ENCODE measurements at places on chromosomes 4 and X. TPM values are rescaled to one million over a fixed set of nuclear protein-coding genes. Genes with fewer than 3 reads are reported as not detected.

The CT45A8 gene
- not detected for total RNA-seq

The PRKG2 gene
- 0.12 TPM for total RNA-seq

The NUDT6 gene
- 10.0 TPM for total RNA-seq

The HELT gene
- total RNA-seq, result not detected

The CLIC2 gene
- total RNA-seq, result 0.17 TPM

The UNC5C gene
- total RNA-seq, result not detected

The ITM2A gene
- 113 TPM for total RNA-seq

The SORCS2 gene
- 0.05 TPM for total RNA-seq

The POF1B gene
- 0.07 TPM for total RNA-seq

The VEGFD gene
- total RNA-seq, result not detected

DNA sequence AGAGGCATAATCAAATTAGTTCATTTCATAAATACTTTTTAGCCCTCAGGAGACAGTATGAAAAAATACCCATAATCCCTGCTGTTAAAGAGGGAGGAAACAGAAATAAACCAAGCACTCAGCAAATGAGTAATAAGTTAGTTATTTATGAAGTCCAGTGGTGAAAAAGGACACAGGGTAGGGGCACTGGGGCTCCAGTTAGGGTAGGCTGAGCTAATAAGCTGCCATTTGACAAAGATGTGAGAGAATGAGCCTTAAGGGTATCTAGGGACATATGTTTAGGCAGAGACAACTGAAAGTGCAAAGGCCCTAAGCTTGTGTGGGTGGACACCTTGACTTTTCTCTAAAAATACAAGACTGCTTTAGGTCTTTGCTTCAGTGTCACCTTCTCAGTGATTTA is 94.4 kb downstream of the IL15 start:
- H3K4me3 ChIP-seq, result no peak overlapping the region
- H3K27ac ChIP-seq, result no peak overlapping the region
- no peak for DNase-seq

DNA sequence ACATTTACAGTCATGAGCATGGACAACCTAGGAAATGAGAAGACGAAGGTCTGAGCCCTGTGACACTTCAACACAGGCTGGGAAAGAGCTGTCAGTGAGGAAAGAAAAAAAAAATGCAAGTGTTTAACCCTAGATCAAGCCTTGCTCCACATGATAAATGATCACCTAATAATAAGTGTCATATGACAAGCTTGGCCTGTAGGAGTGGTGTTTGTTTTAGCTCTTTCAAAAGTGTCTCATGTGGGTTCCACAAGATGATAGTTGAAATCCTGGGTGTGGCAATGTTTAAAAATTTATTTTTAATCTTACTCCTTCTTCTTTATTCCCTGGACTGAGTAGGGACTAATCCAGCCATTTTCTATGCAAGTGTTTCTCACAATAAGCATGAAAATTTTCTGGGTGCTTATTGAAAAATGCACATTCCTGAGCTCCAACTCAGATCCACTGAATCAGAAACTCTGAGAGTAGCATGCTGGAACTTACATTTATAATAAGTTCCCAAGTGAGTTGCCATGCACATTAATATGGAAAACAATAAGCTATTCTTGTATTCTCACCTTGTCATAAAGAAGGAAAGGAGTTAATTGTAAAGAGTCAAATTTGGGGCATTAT is 138.3 kb downstream of the AREG start:
- no peaks in the 10 kb centered on the region for H3K27me3 ChIP-seq
- no peak overlapping the region for H3K27ac ChIP-seq
- H3K36me3 ChIP-seq, result no peaks in the 10 kb centered on the region
- H3K4me3 ChIP-seq, result no peak overlapping the region
- no peaks in the 10 kb centered on the region for H3K4me1 ChIP-seq

DNA sequence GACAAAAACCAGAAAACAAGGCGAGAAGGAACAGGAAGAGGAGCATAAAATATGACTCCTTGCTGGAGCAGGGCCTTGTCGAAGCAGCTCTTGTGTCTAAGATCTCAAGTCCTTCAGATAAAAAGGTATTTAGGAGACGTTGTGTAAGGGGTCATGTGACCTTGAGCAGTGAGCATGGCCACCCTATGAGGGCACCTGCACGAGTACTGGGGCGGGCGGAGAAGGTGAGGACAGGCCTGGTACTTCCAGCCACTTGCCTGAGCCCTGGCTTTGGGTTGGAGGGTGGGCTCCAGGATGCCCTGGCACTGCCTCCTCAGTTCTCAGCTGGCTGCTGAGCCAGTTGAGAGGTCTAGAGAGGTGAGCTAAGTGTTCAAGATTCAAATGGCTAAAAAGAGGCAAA is 29.9 kb downstream of the NSD2 start:
- H3K27me3 ChIP-seq, result no peaks in the 10 kb centered on the region
- no peak overlapping the region for H3K27ac ChIP-seq
- peaks cover 43% of the 10 kb centered on the region for H3K36me3 ChIP-seq
- DNase-seq, result no peak

DNA sequence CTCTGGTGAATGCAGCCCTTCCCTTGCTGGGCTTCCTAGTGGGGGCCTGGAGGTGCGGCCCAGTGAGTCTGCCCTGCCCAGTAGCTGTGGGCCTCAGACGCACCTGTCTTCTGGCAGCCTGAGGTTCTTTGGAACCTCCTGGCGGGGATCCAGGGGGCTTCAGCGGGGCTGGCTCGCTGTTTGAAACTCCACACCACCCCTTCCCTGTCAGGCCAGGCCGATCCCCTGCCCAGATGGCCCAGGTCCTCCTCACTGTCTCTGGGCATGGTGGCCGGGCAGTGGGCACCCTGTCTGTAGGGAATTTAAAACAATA is 10.7 kb upstream of the NKX1-1 start:
- H3K36me3 ChIP-seq, result no peaks in the 10 kb centered on the region
- H3K4me3 ChIP-seq, result no peak overlapping the region
- peaks cover 9% of the 10 kb centered on the region for H3K27me3 ChIP-seq
- no peaks in the 10 kb centered on the region for H3K4me1 ChIP-seq
- peak; percentile 37 for DNase-seq
- H3K27ac ChIP-seq, result no peak overlapping the region

DNA sequence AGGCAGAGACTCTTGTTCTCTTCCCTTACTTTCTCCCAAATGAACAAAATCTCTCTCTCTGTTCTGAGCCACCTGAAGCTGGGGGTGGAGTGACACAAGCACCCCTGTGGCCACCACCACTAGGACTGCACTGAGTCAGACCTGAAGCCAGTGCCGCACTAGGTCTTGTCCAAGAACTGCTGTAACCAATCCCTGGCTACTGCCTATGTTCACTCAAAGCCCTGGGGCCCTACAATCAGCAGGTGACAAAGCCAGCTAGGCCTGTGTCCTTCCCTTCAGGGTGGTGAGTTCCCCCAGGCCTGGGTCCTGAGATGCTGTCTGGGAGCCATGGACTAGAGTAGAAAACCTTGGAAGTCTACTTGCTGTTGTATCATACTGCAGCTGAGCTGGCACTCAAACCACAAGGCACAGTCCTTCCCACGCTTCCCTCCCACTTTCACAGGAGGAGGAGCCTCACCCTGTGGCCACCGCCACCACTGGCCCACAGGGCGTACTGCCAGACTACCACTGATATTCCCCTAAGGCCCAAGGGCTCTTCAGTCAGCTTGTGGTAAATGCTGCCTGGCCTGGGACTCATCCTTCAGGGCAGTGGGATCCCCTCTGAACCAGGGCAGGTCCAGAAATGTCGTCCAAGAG is 119.1 kb downstream of the RTL9 start:
- H3K4me3 ChIP-seq, result no peak overlapping the region
- H3K36me3 ChIP-seq, result no peaks in the 10 kb centered on the region
- no peak for DNase-seq
- H3K27me3 ChIP-seq, result no peaks in the 10 kb centered on the region
- H3K4me1 ChIP-seq, result no peaks in the 10 kb centered on the region

- no peak overlapping the region for H3K27ac ChIP-seq
- peaks cover 40% of the 10 kb centered on the region for H3K4me1 ChIP-seq
- H3K4me3 ChIP-seq, result no peak overlapping the region
- peaks cover 55% of the 10 kb centered on the region for H3K27me3 ChIP-seq
Observed at GRCh38 chr4:83240379-83240875, 44.2 kb downstream of the COQ2 start.

DNA sequence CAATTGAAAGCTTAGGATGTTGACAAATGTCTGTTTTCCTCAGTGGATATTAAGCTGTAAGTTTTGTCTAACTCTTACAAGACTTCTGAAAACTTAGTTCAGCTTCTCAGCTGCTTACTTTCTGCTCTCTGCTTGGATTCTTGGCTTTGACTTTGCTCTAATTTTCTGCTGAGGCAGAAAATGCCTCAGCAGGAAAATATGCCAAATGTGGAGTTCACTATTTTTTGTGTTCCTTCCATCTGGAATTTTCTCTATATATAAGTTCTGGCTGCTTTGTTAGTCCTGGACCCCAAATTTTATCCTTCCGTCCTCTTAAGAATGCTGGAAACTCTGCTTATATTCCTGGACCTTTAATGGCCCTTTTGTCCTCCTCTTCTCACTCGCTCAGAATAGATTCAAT is 352.6 kb upstream of the NWD2 start:
- no peaks in the 10 kb centered on the region for H3K4me1 ChIP-seq
- H3K27me3 ChIP-seq, result no peaks in the 10 kb centered on the region
- no peaks in the 10 kb centered on the region for H3K36me3 ChIP-seq
- no peak overlapping the region for H3K4me3 ChIP-seq
- no peak overlapping the region for H3K27ac ChIP-seq

GRCh38 chr4:174451718-174452296 is 70.5 kb downstream of the HPGD start:
- H3K4me1 ChIP-seq, result no peaks in the 10 kb centered on the region
- no peak overlapping the region for H3K27ac ChIP-seq
- H3K4me3 ChIP-seq, result no peak overlapping the region
- DNase-seq, result no peak
- no peaks in the 10 kb centered on the region for H3K36me3 ChIP-seq
- no peaks in the 10 kb centered on the region for H3K27me3 ChIP-seq

GRCh38 chr4:2424581-2424980 is 5.8 kb downstream of the CFAP99 start:
- H3K27me3 ChIP-seq, result peaks cover 30% of the 10 kb centered on the region
- peaks cover 7% of the 10 kb centered on the region for H3K4me1 ChIP-seq
- DNase-seq, result no peak

DNA sequence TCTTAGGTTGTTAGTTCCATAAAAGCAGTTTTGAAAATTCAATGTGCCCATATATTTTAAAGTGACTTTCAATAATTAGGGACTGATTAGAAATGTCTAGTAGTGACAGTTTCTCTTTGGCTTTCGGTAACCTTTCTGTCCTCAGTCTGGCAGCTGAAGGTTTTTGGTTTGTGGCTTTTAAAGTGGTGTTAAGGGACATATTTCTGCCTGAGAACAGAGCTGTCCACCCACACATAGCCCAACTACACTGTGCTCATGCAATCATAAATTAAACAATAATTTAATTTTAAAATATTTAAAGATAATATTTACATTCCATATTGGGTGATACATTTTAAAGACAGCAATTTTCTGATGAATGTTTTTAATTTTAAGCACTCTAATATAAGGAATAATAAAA is 335.0 kb upstream of the TENM3 start:
- H3K27ac ChIP-seq, result no peak overlapping the region
- no peak for DNase-seq
- H3K27me3 ChIP-seq, result no peaks in the 10 kb centered on the region
- H3K36me3 ChIP-seq, result no peaks in the 10 kb centered on the region

GRCh38 chr4:5996641-5997040 is 21.6 kb downstream of the C4orf50 start:
- H3K27me3 ChIP-seq, result peaks cover 2% of the 10 kb centered on the region
- no peak overlapping the region for H3K4me3 ChIP-seq
- no peaks in the 10 kb centered on the region for H3K36me3 ChIP-seq
- no peak for DNase-seq

- no peak overlapping the region for H3K27ac ChIP-seq
- H3K36me3 ChIP-seq, result no peaks in the 10 kb centered on the region
- no peak for DNase-seq
- peaks cover 31% of the 10 kb centered on the region for H3K27me3 ChIP-seq
- H3K4me3 ChIP-seq, result no peak overlapping the region
Observed at GRCh38 chr4:7189066-7189465, 3.3 kb upstream of the SORCS2 start.

DNA sequence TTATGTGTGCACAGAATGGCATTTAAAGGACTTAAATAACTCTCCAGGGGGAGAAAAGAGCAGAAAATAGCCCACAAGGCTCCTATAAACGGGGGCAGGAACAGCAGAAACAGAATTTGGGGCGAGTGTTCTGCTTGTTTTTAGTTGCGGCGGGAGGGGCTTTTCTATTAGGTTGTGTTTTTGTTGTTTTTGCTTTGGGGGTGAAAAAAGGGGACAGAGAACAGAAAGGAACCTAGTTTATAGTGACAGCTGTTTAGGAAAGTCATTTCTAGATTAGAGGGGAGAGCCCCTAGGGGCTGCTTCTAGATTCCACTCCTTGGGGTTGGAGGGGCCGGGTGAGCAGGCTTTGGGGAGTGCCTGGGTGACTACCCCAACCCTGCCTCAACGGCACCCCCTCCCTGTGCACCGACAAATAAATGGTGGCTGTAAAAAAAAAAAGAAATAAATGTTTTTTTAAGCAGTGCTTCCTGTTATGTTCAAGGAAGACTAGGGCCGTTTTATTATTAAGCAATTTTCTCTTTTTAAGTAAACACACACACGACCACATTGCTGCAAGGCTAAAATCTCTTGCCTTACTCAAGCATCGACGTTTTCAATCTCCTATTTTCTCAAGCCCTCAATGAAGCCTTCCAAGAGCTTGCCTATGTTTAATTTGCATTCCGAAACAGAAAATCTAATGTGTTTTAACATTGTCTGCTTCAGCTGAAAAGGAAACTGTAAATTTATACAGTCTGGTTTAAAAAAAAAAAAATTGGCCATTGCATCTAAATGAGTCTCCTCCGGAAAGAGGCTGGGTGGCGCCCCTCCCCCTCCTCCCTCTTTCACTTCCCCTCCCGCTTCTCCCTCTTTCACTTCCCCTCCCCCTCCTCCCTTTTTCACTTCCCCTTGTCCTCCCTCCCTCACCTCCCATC is 123.3 kb upstream of the TBL1X start:
- no peaks in the 10 kb centered on the region for H3K27me3 ChIP-seq
- peak overlapping the region; percentile 76 for H3K4me3 ChIP-seq
- peak; percentile 83 for DNase-seq
- H3K36me3 ChIP-seq, result no peaks in the 10 kb centered on the region
- peaks cover 31% of the 10 kb centered on the region for H3K4me1 ChIP-seq

DNA sequence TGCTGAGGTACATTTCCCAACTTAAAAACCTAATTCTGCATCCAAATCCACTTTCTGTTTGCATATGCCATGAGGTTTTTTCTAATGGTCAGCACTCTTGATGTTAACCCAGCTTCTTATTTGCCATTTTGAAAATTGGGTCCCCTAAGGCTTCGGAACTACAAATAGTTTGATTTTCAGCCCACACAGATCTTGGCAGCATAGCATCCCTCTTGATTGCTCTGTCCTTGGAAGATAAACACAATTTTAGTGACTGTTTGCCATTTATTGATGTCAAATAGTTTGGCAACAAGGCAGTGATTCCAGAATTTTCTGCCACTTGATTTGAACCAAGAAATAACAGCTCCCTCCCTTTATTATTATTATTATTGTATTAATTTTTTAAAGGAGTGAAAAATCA is 696.9 kb downstream of the RAB28 start:
- no peaks in the 10 kb centered on the region for H3K36me3 ChIP-seq
- H3K4me3 ChIP-seq, result no peak overlapping the region
- H3K27me3 ChIP-seq, result no peaks in the 10 kb centered on the region
- DNase-seq, result no peak

Measured in activated CD4-positive, alpha-beta T cell treated with anti-CD3 and anti-CD28 coated beads, Interleukin-2, amount 10 ng/mL, durations not matched to agents 24 days and 14 days (primary cell).